SK-N-DZ (cell line): ENCODE measurements at places on chromosomes 11 and 22.

- no peak for DNase-seq
Measured at GRCh38 chr11:103824116-103824515, 212.3 kb upstream of the DDI1 start.

DNA sequence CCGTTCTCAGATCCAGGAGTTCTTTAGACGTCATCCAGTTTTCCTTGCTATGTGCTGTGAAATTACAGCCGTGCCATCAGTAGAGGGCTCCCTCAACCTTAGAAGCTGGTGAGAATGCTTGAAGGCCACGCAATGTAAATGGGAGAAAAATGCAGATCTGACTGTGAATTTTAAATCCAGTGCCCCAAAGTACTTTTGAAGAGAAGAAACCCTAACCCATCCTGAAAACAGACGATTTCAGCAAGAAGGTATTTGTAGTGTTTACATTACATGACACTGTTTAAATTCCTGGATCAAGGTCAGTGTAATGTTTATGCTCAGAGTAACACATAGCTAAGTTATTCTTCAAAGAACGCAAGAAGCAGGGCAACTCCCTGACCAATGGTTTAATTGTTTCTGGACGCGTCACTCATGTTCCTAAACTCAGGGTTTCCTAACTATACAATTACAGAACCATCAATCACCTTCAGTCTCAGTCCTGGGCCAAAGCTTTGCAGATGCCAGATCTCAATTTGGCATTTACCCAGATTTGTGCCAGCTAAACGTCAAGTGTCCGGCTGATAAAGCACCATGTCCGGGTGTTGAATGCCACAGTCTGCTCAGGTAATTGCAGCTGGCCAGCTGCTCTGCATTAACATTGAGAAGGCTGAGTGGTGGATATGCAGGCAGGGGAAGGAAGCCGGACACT lies 38.2 kb downstream of the ADAMTS8 start:
- peak; percentile 29 for DNase-seq

DNA sequence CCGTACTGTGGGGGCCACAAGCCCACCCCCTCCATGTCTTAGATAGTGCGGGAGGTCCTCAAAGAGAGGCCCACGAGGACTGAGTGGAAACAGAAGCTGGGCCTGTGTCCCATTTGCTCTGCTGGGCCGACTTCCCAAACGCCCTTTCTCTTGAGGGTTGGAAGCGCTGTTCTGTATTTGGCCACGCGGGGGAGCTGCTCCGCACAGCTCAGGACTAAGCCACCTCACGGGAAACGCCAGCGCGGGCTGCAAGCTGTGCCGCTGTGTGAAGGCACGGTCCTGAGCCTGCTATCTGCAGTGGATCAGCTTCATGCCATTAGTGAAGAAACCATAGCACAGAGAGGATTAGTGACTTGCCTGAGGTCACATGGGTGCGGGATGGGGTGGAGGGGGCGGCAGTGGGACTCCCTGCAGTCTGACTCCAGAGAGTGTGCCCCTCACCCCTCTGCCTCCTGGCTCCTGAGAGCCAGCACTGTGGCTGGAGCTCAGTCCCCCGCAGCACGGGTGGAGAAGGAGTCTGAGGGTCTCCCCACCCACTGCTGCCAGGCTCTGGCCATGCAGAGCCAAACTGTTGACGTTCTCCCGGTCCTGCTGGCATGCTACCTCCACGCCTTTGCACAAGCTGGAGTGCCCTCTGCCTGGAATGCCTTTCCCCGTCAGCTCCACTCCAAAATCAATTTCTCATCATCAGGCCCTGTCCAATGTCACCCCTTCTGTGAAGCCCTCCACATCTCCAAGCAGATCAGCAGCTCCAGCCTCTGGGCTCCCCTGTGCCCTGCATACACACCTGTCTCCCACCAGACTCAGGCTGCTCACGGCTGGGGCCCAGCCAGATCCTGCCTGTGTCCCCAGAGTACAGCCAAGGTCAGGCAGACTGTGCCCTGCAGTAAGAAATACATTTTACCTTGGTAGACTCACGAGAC lies 51.5 kb upstream of the LRRC32 start:
- DNase-seq: peak; percentile 85

DNA sequence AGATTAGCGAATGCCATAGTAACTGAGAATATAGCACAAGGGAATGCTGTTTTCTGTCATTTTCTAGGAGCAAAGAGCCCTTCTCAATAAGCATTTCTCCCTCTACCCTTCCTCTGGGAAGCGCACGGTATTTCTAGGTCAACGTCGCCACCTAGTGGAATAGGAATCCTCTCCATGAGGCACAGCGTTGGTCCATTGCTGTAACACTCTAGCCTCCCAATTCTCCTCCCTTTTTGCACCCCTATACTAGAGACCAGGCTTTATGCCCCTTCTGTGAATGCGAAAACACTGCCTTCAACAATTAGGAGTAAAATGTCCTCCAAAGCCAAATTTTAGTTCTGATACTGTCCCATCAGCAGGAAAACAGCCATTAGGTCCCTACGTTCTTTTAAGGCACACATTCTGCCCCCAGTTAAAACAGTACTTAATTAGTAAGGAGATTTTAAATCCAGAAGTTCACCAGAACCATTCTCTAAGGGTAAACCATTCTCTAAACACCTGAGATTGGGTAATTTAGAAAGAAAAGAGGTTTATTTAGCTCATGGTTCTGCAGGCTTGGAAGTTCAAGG lies 12.8 kb upstream of the HYLS1 start:
- peak; percentile 48 for DNase-seq

DNA sequence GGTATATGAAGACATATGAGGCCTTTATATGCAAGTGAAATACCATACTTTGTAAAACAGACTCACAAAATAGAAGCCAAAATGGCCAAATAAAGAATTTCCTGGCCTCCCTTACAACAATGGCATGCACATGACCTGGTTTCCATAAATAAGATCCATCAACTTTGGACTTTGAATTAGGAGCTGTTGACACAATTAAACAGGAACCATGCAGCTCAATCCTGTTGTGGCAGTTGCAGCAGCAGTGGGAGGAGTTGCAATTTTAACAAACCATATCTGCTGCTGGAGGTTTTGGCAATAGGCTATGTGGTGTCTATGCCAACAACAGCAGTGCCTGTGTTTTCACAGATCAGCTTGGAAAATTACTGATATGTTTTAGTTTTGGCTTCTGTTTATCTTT lies 818.6 kb downstream of the FAM181B start:
- no peak for DNase-seq

DNA sequence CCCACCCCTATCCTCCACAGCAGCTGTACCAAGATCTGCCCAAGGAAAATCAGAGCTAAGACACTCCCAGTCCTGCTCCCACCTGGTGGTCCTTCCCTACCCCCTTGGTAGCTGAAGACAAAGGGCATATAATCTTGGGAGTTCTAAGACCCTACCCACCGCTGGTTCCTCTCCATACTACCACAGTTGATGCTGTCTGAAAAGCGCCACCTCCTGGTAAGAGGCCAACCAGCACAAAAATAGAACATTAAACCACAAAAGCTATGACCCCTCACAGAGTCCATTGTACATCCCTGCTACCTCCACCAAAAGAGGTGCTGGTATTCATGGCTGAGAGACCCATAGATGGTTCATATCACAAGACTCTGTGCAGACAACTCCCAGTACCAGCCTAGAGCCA lies 161.5 kb upstream of the ARHGAP42 start:
- DNase-seq: no peak

DNA sequence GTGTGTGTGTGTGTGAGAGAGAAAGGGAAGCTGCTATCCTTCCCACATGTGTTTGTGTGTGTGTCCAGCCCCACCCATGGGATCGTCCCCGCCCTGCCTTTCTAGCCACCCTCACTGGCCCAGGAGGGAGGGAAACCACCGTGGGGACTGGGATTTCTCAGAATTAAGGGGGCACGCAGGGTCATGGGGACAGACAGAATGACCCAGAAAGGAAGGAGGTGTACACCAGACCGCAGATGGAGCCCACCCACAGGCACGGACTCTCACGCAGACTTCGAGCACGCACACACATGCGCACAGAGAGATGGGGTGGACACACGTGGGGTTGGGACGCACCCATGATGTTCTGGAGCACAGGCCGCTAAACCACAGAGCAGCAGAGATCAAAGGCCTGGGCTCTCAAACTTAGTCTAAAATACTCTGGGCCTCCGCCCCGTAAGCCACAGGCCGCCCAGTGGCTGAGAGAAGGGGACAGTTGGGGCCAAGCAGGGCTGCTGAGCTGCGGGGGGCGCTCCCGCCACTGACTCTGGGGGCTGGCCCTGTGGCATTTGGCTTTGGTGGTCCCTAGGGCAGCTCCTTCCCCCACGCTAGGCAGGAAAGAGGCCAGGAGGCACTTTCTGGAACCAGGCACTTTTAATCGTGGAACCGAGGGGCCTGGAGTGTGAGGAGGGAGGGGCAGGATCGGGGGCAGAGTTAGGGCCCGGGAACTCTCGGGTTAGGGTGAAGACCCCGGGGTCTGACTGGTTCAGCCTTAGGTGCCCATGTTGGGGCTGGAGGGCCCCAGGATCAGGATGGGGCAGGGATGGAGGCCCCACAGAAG lies 1.5 kb downstream of the IFITM5 start:
- DNase-seq: no peak

DNA sequence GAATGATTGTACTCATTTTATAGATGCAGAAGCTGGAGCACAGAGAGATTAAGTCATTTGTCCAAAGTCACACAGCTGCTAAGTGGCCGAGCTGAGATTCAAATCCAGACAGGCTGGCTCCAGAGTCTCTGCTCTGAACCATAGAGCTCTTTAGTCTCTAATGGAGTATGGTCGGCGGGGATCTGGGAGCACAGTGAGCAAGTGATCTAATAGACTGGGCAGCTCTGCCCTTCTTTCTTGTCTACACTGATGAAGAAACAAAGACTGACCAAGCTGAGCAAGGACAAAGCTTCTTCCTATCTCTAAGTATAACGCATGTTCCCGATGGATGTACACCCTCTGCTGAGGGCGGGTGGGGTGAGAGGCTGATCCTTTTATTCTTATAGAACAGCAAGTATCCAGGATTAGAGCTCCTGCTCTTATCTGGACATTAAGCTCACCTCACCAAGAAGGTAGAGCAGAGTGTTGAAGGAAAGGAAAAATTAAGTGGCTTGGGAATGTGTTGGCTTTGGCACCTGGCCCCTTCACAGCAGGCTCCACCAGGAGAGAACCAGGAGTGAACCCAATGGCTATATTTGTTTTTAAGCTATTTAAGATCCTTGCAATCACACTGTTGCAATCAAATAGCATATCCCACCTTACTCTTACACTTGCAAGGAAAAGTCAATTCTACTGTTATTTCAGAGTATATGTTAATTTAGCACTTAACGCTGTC lies 68.7 kb downstream of the ETS1 start:
- DNase-seq: no peak

GRCh38 chr11:132332521-132332920 lies 962.1 kb downstream of the NTM start:
- no peak for DNase-seq

GRCh38 chr22:24592851-24593558 lies at the start of gene LRRC75B:
LRRC75B (minus strand) TSS chr22:24593073; CDS start chr22:24593039, 34 bp downstream.
- peak; percentile 86 for DNase-seq

DNA sequence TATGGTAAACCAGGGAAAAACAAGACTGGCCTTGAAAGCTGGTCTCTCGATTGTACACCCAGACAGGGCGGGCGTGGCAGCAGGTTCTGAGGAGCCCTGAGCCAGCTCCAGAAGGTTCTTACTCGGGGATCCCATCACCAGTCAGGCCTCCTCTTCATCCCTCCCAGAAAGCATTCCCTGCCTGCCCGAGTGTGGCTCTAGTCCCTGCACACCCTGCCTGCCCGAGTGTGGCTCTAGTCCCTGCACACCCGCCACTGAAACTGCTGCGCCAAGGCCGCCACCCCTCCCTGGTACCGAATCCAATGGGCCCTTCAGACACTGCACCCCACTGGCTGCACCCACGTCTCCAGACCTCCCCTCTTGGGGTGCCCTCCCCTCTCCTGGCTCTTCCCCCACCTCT lies 30.1 kb downstream of the KIAA0930 start:
- no peak for DNase-seq

DNA sequence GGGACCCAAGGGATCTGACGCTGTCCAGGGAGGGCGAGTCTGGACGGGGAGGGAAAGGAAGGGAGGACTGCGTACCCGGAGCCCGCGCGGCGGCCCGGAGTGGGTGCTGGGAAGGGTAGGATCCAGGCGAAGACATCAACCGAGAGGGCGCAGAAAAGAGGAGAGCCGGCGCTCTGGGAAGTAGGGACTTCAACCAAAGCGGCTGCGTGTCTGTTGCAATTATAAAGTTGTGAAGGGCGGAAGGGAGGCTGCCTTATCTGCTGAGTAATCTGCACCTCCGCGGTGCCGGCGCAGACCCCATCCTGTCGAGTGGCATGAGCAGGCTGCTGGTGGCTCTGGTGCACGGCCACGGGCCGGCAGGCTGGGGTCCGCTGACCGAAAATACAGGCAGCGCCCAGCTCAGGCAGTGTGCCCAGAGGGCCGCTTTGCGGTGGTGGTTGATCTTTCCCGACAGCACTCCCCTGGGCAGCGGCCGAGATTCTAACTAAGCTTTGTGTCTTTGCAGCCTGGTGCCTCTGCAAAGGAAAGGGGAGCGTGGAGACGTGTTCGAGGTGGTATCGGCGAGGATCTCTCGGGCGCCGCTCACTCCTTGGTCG lies 978 bp downstream of the C11orf87 start:
- peak; percentile 3 for DNase-seq

GRCh38 chr11:44096360-44097185 lies 1.1 kb downstream of the EXT2 start:
- no peak for DNase-seq

DNA sequence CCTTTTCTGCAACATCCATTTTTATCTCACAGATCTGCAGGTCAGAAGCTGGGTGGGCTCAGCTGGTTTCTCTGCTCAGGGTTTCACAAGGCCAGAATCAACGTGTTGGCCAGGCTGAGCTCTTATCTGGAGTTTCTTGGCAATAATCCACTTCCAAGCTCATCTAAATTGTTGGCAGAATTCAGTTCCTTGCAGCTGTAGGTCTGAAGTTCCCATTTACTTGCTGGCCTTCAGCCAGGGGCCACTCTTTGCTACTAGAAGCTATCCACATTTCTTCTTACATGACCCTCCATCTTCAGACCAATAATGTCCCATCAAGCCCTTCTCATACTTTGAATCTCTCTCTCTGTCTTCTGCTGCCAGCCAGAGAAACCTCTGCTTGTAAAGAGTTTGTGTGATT lies 103.5 kb downstream of the WNT11 start:
- no peak for DNase-seq

DNA sequence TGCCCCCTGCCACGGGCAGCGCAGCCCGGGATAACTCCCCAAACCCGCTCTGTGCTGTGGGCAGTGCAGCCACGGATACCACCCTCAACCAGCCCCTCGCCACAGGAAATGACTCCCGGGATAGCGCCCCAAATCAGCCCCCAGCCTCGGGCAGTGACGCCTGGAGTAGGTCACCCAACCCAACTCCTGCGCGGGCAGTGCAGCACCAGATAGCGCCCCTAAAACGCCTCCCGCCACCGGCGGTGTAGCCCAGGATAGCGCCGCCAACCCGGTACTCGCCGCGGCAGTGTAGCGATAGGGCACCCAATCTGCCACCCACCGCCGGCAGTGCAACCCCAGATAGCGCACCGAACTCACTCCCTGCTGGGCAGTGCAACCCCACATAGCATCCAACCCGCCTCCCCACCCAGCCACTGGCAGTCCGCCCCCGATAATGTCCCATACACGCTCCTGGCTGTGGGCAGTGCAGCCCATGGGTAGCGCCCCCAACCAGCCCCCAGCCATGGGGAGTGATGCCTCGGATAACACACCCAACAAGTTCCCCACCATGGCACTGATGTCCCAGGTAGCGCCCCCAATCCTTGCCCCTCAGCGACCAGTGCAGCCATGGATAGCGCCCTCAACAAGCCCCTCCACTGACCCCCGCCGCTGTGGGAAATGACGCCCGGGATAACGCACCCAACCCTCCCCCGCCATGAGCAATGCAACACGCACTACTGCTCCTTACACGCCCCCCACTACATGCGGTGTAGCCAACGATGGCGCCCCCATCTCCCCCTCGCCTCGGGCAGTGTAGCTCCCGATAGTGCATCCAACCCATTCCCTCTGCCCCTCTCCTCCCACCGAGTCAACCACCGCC lies 1.5 kb downstream of the RFPL2 start:
- no peak for DNase-seq
